ENCODE measurements at places on chromosomes 5 and 9.

- DNase-seq = no peak
Measured at GRCh38 chr5:97836816-97837215, 653.8 kb upstream of the RIOK2 start.

DNA sequence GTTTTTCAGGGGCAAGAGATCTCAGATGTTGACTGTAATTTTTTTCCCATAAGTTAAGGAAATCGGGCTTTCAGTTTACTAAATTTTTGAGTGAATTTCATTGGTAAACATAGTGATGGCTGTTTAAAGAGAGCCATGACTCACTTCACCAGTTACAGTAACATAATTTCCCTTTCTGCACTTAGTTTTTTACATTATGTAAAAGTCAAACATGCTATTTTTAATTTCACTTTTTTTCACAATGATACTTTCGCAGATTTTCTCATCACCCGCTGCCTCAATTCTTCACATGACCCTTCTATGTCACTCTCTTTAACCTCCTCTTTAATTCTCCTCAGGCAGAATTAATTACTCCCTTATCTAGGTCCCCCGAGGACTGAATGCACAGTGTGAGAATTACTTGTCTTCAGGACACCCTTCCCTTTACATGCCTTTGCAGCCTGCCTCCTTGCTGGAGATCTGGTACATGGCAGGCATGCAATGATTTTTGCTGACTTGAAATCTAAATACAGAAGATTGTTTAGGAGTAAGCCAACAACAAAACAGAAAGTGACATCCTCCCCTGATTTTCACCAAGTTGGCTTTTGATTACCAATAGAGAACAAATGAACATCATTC lies 217.5 kb upstream of the S1PR3 start:
- no peak for DNase-seq

DNA sequence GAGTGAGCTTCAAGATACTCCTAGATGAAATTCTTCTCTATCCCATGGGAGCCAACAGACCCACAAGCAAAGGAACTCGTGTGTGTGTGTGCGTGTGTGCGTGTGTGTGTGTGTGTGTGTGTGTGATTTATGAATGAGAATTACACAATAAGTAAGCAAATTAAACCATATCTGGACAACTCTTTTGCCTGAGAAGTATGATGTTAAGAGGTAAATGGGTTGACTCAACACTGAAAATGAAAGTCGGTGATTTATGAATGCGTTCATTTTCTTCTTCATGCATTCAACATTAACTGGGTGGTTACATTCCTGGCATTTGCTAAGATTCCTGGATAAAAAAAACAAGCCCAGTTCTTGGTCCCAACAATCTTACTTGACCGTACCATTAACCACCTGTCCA lies 171.3 kb upstream of the ZNF462 start:
- DNase-seq = no peak

- DNase-seq = no peak
Measured at GRCh38 chr5:54234304-54234933, 76.0 kb downstream of the ARL15 start.

GRCh38 chr9:130998597-130999244 lies 10.3 kb upstream of the LAMC3 start:
- no peak for DNase-seq

- no peak for DNase-seq
Measured at GRCh38 chr9:93304574-93305496, 120.9 kb downstream of the WNK2 start.

GRCh38 chr9:81595887-81596543 lies 93.3 kb downstream of the TLE1 start:
- DNase-seq = no peak

- no peak for DNase-seq
Measured at GRCh38 chr9:34114436-34114835, 12.1 kb downstream of the DCAF12 start.
